ENCODE measurements at places on chromosomes 2 and 18. TPM values are rescaled to one million over a fixed set of nuclear protein-coding genes. Genes with fewer than 3 reads are reported as not detected.
A peak's percentile ranks its signal among the peaks of the same experiment; 100 is the strongest.

The HMSD gene
- polyA plus RNA-seq = not detected

The ACTG2 gene
- polyA plus RNA-seq = 94.0 TPM

The OR6B2 gene
- polyA plus RNA-seq = not detected

The SAG gene
- not detected for polyA plus RNA-seq

The PCBP1 gene
- 405 TPM for polyA plus RNA-seq

The TTC39C gene
- 31.2 TPM for polyA plus RNA-seq

- H3K4me3 ChIP-seq = no peak overlapping the region
- H3K4me1 ChIP-seq = no peaks in the 10 kb centered on the region
- H3K36me3 ChIP-seq = no peaks in the 10 kb centered on the region
- no peak overlapping the region for H3K27ac ChIP-seq
Measured at GRCh38 chr2:140639628-140640027, 1491.2 kb downstream of the LRP1B start.

DNA sequence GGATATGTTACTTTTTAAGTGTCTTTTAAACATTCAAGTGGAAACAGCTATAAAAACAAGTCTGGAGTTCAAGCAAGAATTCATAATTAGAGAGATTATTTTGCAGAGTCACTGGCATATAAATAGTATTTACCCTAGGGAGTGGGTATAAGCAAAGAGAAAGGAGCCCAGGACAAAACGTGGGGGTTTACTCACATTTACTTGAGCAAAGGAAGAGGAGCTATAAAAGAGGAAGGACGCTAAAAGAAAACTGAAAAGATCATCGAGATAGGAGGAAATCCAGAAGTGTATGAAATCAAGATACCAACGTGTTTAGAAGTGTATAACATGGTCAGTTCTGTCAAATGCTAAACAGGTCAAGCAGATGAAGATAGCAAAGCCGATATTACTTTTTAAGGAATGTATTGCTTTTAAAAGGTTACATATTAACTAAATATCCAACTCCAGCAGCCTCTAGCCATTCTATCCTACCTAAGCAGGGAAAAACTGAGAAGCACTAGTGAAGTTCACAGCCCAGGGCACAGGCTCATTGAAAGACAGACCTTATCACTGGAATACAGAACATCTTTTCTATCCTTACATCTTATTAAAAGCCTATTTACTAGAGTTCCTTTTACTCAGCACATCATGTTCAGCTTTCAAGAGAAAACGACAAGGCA lies 8.6 kb downstream of the KANSL1L start:
- H3K27ac ChIP-seq = no peak overlapping the region
- no peaks in the 10 kb centered on the region for H3K27me3 ChIP-seq
- H3K4me1 ChIP-seq = peaks cover 3% of the 10 kb centered on the region
- DNase-seq = no peak
- no peak overlapping the region for H3K4me3 ChIP-seq

- no peak for DNase-seq
- H3K27ac ChIP-seq = no peak overlapping the region
- no peaks in the 10 kb centered on the region for H3K4me1 ChIP-seq
- H3K27me3 ChIP-seq = no peaks in the 10 kb centered on the region
Measured at GRCh38 chr2:37180006-37180639, 8.3 kb downstream of the SULT6B1 start.

DNA sequence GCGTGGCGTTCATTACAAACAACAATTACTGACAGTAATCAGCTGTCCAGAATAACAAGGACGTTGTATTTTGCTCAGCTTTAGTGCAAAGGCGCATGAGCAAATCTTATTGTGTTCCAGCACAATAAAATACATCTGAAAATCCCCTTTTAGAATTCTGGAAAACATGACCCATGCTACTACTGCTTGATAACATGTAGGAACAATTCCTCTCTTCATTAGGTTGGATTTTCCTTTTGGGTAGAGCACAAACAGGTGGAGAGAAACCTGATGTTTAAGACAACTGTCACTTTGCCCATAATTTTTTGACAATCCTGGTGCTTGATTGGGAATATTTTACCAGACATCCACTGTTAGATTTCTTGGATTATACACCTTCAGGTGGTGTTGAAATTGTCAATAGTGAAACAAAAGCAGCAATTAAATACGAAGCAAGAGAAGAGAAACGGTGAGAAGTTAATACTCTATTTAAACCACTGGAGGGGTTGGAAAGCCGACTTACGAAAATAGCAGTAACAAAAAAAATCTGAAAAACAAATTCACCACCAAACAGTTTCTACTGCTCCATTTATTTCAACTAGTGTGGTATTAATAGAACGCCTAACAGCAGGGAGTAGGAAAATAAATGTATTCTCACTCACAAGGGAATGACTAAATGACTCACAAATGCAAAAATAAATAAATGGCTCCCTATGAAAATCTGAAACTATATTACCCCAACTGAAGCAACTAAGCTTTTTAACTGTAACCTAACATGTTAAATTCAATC lies 102.7 kb downstream of the CPO start:
- no peaks in the 10 kb centered on the region for H3K27me3 ChIP-seq
- H3K4me3 ChIP-seq = no peak overlapping the region
- H3K36me3 ChIP-seq = no peaks in the 10 kb centered on the region
- H3K4me1 ChIP-seq = no peaks in the 10 kb centered on the region
- H3K27ac ChIP-seq = no peak overlapping the region

DNA sequence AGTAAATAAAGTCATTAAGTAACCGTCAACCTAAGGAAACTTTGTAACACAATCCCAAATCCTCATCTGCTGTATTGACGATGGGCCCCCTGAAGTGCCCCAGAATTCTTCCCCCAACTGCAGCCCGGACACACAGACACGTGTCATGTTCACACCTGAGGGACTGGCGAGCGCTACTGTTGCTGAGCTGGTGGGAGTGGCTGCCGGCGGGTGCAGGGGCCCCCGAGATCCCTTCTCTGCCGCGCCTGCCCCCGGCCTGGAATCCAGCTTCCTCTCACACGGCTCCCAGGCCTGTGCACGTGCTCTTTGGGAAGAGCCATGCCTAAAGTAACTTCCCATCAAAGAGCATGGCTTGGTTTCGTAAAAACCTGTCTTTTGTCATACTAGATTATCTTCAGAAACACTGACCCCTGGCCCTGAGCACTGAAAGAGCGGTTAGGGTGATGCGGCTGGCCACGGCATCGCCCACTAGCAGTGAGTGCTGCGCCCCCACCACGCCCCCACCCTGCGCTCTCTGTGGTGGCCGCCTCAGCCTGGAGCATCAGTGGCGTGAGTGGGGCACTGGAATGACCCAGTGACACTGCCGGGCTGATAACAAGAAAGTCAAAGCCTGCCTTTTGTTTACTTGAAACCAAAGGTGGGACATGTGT lies 56.0 kb downstream of the ADI1 start:
- H3K4me3 ChIP-seq = no peak overlapping the region
- H3K4me1 ChIP-seq = peaks cover 23% of the 10 kb centered on the region
- H3K27ac ChIP-seq = no peak overlapping the region

DNA sequence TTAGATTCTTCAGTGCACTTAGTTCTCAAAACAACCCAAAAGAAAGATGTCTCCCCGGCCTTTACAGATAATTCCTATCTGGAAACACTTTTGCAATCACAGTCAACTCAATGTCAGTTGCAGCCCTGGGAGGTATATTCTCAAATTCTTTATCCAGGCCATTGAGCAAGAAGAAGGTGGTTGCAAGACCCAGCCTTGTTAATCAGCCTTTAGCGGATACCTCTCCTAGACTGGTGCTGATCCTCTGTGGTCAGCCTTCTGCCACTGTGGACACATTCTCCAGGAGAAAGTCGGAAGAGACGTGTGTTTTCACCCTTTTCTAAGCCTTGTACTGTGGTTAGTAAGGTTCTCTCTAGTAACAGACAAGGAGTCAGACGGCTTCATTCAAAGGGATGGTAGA lies 7.8 kb upstream of the FZD7 start:
- no peaks in the 10 kb centered on the region for H3K4me1 ChIP-seq
- no peak overlapping the region for H3K4me3 ChIP-seq

GRCh38 chr18:11548916-11549551 lies 60.4 kb upstream of the SLC35G4 start:
- H3K4me3 ChIP-seq = no peak overlapping the region
- peaks cover 3% of the 10 kb centered on the region for H3K27me3 ChIP-seq
- H3K36me3 ChIP-seq = no peaks in the 10 kb centered on the region
- H3K4me1 ChIP-seq = no peaks in the 10 kb centered on the region

- no peaks in the 10 kb centered on the region for H3K4me1 ChIP-seq
- peak; percentile 33 for DNase-seq
- no peaks in the 10 kb centered on the region for H3K36me3 ChIP-seq
Measured at GRCh38 chr2:239611222-239611795, 210.5 kb upstream of the HDAC4 start.

GRCh38 chr2:9308186-9308955 lies 101.8 kb downstream of the ASAP2 start:
- no peaks in the 10 kb centered on the region for H3K27me3 ChIP-seq
- no peak for DNase-seq
- no peak overlapping the region for H3K4me3 ChIP-seq
- no peaks in the 10 kb centered on the region for H3K36me3 ChIP-seq
- H3K27ac ChIP-seq = no peak overlapping the region
- peaks cover 23% of the 10 kb centered on the region for H3K4me1 ChIP-seq

DNA sequence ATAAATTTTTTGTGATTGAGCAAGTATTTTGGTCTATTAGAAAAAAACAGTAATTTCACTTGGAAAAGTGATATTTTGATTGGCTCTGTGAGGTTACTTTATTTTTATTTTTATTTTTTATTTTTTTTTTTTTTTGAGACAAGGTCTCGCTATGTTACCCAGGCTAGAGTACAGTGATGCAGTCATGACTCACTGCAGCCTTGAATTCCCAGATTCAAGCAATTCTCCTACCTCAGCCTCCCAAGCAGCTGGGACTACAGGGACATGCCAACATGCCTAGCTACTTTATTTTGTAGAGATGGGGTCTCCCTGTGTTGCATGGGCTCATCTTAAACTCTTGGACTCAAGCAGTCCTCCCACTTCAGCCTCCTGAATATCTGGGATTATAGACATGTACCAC lies 60.9 kb upstream of the MGAT5 start:
- H3K4me1 ChIP-seq = peaks cover 16% of the 10 kb centered on the region
- DNase-seq = peak; percentile 75
- peak overlapping the region; percentile 82 for H3K27ac ChIP-seq
- H3K36me3 ChIP-seq = no peaks in the 10 kb centered on the region
- H3K27me3 ChIP-seq = no peaks in the 10 kb centered on the region

GRCh38 chr18:48376406-48376805 lies 32.8 kb downstream of the ZBTB7C start:
- H3K4me3 ChIP-seq = no peak overlapping the region
- peak; percentile 45 for DNase-seq
- H3K27ac ChIP-seq = no peak overlapping the region
- H3K4me1 ChIP-seq = peaks cover 14% of the 10 kb centered on the region
- H3K36me3 ChIP-seq = no peaks in the 10 kb centered on the region
- no peaks in the 10 kb centered on the region for H3K27me3 ChIP-seq

- no peak for DNase-seq
- no peaks in the 10 kb centered on the region for H3K4me1 ChIP-seq
- H3K27me3 ChIP-seq = no peaks in the 10 kb centered on the region
- H3K27ac ChIP-seq = no peak overlapping the region
Measured at GRCh38 chr2:71777946-71778345, 324.6 kb downstream of the DYSF start.

- H3K4me3 ChIP-seq = no peak overlapping the region
- peak overlapping the region; percentile 96 for H3K27ac ChIP-seq
- no peak for DNase-seq
- H3K36me3 ChIP-seq = no peaks in the 10 kb centered on the region
Measured at GRCh38 chr2:69438580-69438979, 1.3 kb upstream of the NFU1 start.

DNA sequence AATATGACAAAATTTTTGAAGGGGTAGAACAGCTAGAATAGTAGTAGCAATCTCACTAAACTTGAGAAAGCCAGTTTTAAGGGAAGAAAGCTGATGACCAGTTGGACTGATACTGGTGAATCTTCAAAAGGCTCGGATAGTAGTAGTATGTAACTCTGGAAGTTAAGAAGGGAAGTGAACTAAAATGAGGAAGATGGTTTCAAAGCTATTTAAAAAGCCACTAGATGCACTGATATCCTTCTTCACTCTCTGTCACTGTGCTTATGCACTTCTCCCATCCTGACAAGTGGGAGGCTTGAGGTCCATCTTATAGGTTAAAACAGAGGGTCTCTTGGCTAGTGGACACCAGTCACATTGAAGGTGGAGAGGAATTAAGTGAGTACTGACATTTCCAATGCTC lies 141.1 kb downstream of the NCOA1 start:
- no peak overlapping the region for H3K4me3 ChIP-seq
- H3K27me3 ChIP-seq = no peaks in the 10 kb centered on the region
- no peaks in the 10 kb centered on the region for H3K4me1 ChIP-seq
- DNase-seq = no peak

GRCh38 chr2:186099826-186100225 lies 361.2 kb downstream of the FSIP2 start:
- no peaks in the 10 kb centered on the region for H3K4me1 ChIP-seq
- no peak for DNase-seq
- no peaks in the 10 kb centered on the region for H3K36me3 ChIP-seq
- no peak overlapping the region for H3K27ac ChIP-seq
- H3K27me3 ChIP-seq = no peaks in the 10 kb centered on the region

GRCh38 chr2:127388423-127389164 lies 819 bp upstream of the MAP3K2 start:
- DNase-seq = no peak
- peak overlapping the region; percentile 100 for H3K27ac ChIP-seq
- H3K27me3 ChIP-seq = no peaks in the 10 kb centered on the region
- H3K36me3 ChIP-seq = no peaks in the 10 kb centered on the region
- H3K4me3 ChIP-seq = no peak overlapping the region

DNA sequence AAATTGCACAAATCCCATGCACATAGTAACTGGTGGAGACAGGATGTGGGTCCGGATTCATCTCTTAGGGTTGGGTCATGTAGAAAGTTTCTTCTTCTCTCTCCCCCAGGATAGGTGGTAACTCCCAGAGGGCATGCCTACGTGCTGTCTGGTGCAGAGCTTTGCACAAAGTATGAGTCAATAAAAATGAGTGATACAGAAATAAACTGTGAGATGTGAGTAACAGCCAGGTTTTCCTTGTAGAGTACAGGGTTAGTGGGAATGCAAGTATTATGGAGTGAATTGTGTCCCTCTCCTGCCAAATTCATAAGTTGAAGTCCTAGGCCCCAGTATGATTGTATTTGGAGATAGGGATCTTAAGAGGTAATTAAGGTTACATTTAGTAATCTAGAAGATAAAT lies 289.4 kb downstream of the ALK start:
- H3K27ac ChIP-seq = no peak overlapping the region
- H3K4me3 ChIP-seq = no peak overlapping the region
- no peaks in the 10 kb centered on the region for H3K27me3 ChIP-seq
- H3K36me3 ChIP-seq = no peaks in the 10 kb centered on the region
- DNase-seq = no peak

GRCh38 chr2:217986256-217986961 lies 16.4 kb downstream of the TNS1 start:
- peaks cover 27% of the 10 kb centered on the region for H3K4me1 ChIP-seq
- H3K36me3 ChIP-seq = peaks cover 6% of the 10 kb centered on the region
- H3K27me3 ChIP-seq = no peaks in the 10 kb centered on the region
- H3K4me3 ChIP-seq = no peak overlapping the region
- no peak for DNase-seq

Data from adrenal gland (tissue), 19 donors.